Smooth muscle cell of the brain vasculature (primary cell): ENCODE measurements at places on chromosomes 12 and 14.
A peak's percentile ranks its signal among the peaks of the same experiment; 100 is the strongest.

DNA sequence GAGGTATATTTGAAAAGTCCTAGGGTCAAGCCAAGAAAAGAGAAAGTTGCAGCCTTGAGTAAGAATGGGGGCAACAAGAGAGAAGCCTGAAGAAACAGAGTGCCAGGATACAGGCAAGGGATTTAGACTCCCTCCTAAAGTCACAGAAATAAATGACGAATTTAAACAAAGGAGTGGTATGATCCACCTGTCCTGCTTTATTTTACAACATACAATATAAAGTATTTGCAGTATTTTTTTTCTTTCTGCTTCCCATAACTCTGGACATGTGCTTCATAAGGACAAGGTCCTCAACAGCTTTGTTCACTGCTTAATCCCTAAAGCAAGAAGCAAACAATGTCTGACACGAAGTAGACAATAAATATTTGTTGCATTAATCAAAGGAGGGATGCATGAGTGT is 57.4 kb downstream of the IFNG start:
- DNase-seq = no peak

- no peak for DNase-seq
Measured at GRCh38 chr12:19771858-19772257, 332.6 kb downstream of the AEBP2 start.

DNA sequence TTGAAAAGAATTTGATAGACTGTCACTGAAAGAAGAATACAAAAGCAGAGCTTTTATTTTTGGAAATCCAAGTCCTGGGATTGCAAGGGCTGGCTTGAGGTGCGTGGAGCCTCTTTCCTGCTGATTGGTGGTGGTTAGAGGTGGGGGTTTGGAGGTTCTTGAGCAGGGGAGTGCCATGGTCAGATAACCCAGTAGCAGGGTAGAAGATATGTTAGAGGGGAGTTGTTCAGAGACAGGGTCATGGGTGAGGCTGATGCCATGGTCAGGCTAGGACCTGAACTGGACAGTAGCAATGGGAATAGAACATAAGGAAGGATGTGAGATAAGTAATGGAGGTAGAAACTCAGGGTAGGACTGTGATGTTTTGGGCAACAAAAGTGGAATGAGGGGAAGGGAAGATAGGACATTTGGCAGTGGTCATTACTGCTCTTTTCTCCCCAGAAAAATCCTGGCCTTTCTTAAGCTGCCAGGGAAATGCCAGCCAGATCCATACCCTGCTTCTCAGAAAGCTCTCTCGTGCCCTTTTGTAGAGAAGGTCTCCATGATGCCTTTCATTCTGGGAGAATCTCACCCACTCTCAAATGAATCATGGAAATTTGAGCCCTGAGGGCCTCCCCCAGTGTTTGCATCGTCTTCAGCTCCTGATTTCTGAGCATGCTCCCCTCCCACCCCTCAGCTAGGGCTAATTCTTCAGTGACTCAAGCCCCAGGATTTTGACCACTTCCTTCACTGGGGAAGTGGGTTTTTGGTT is 9.5 kb downstream of the EMP1 start:
- peak; percentile 83 for DNase-seq

- no peak for DNase-seq
Measured at GRCh38 chr12:31011746-31012566, 61.7 kb upstream of the DDX11 start.

GRCh38 chr12:104863296-104863948 is 94.7 kb downstream of the SLC41A2 start:
- no peak for DNase-seq

DNA sequence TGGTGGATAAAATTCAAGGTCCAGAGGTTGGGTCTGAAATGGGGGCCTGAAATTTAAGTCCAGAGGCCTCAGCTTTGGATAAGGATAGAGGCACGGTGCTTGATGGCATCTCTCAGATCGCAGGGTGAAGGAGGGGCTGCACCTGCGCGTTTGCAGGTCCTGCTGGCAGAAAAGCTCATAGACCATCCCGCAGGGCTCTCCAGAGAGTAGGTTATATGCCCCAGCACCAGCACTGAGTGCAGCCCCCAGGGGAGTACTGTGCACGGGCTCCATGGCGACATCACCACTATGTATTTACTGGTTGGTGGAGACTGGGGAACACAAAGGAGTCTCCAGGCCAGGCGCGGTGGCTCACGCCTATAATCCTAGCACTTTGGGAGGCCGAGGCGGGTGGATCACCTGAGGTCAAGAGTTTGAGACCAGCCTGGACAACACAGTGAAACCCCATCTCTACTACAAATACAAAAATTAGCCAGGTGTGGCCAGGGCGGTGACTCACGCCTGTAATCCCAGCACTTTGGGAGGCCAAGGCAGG is 4.3 kb upstream of the CD63 start:
- DNase-seq = no peak

GRCh38 chr14:103616635-103617300 is 12.2 kb upstream of the KLC1 start:
- DNase-seq = no peak

DNA sequence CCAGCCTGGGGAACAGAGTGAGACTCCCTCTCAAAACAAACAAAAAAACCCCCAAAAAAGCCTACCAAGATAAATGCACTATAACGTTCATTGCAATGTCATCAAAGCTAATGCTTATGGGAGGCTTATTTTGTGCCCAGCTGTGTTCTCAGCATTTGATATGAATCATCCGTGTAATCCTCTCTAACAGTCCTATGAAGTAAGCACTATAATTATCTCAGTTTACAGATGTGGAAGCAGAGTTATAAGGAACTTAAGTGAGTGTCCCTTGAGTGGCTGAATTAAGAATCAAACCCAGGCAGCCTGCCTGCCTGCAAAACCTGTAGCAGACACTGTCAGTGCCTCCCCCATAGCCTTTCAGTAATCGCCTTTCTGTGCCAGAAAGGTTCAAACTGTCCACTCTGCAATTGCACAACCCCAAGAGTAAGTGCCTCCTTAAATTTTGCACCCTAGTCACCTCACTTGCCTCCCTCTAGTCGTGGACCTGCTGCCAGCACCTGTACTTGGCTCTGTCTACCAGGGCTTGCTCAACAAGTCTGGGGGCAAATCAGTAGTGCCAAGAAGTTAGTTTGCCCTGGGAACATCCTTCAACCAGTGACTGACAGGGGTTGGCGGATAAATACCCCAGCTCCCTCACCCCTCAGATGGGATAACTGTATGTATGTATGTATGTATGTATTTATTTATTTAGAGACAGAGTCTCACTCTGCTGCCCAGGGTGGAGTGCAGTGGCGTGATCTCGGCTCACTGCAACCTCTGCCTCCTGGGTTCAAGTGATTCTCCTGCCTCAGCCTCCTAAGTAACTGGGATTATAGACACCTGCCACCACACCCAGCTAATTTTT is 23.8 kb upstream of the PPP1CC start:
- DNase-seq = no peak

GRCh38 chr12:123720141-123720814 is 8.1 kb downstream of the ATP6V0A2 start:
- DNase-seq = no peak

- DNase-seq = no peak
Measured at GRCh38 chr14:89626233-89626806, 209.3 kb upstream of the FOXN3 start.

GRCh38 chr12:10196210-10196609 is 16.5 kb upstream of the GABARAPL1 start:
- DNase-seq = no peak

DNA sequence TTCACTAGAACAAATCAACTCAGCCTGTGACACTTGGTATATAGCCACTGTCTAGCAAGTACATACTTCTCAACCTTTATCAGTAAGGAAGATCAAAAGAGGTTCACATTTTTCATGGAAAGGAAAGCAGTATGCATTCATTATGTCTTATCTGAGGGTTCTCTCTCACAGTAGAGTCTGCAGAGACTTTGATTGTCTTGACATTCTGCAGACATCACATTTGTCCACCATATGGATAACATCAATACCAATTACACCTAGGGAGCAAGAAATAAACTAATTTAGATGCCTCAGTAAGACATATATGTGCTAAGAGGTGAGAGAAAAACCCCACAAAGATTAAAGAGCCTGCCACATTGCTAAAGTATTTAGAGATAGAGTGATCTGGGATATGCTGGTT is 110.8 kb upstream of the SLC35F4 start:
- no peak for DNase-seq

- DNase-seq = no peak
Measured at GRCh38 chr12:40551466-40551865, 140.8 kb upstream of the CNTN1 start.

- no peak for DNase-seq
Measured at GRCh38 chr12:89038831-89039512, 313.3 kb downstream of the DUSP6 start.

- DNase-seq = no peak
Measured at GRCh38 chr12:50988051-50988450, 35.7 kb downstream of the HIGD1C start.

- DNase-seq = no peak
Measured at GRCh38 chr14:48275301-48275700, 599.9 kb upstream of the MDGA2 start.

DNA sequence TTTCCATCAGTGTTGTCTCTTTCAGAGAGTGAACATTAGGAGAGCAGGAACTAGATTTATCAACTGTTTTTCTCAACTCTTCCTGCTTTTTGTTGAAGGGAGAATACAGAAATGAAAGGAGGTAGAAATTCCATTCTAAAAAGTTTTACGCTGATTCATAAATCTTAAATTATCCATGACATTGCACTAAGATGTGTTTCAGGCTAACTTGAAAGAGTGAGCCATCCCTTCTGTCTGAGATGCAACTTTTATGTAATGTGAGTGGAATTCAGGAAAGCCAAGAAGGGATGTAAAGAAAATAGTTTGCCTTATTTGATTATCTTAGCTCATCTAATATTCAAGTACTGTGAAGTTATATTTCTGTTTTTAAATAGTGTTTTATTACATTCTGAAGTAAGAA is 349.5 kb upstream of the RGS6 start:
- DNase-seq = no peak
